Naive thymus-derived CD4-positive, alpha-beta T cell (primary cell): ENCODE measurements at places on chromosomes 11 and 22.

- DNase-seq, result no peak
Measured at GRCh38 chr22:39229688-39230260, 15.0 kb downstream of the PDGFB start.

DNA sequence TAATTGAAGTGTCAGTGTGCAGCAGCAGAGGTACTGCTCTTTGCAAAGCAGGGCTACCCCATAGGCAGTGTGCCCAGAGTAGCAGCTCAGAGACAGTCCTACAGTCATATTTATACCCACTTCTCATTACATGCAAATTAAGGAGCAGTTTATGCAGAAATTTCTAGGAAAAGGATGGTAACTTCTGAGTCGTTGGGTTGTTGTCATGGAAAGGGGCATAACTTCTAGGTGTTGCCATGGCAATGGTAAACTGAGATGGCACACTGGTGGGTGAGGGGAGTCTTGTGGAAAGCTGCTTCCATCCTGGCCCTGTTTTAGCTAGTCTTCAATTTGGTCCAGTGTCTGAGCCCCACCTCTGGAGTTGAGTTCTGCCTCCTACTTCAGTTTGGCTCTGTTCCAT, 77.4 kb downstream of the MN1 start:
- DNase-seq, result no peak

- DNase-seq, result no peak
Measured at GRCh38 chr11:88438721-88439120, 101.2 kb upstream of the CTSC start.

DNA sequence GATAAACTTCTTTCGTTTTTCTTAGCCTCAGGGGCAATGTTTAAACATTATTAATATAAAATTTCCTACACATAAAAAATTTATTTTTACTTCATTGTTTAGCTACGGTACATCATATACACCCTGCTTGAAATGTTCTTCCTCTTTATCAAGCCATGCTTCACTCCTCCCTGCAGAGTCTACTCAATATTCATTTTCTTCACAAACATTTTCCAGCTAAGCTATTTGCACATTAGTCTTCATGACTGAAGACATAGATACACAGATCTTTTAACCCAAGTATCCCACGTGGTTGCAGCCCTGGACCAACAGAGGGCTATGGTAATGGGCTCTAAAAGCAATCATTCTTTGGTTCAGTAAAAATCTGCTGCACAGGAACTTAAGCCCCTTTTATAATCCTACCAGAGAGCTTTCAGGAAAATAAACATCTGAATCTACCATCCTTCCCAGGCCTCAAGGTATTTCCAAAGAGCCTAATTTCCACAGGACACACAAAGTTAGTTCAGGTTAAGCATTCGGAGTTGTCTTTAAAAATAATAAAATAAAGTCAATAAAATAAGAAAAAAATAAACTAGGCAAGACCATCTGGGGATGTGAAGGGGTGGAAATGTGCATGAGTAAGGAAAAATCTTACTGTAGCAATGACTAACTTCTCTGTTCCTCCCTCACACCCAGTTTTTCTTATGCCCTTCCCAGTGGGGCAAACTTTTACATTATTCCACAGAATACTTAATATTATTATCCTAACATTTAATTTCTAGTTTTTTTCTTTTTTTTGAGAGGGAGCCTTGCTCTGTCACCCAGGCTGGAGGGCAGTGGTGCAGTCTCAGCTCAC, 21.6 kb upstream of the OR6X1 start:
- DNase-seq, result no peak

- no peak for DNase-seq
Measured at GRCh38 chr11:128198216-128198772, 389.1 kb downstream of the ETS1 start.

GRCh38 chr11:17479284-17480214, 2.9 kb upstream of the ABCC8 start:
- DNase-seq, result no peak

DNA sequence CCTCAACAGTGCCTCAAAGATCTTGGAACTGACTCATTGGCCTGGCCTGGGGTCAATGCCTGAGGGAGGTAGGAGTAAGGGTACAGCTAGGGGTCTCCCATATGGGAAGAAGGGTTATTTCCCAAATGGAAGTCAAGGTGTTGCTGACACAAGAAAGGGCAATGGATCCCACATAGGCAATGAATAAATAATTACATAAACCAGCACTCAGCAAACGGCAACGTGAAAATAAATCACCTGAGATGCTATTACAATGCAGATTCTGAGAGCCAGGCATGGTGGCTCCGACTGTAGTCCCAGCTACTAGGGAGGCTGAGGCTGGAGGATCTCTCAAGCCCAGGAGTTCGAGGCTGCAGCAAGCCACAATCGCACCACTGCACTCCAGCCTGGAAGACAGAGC, 36.5 kb upstream of the SLC35C1 start:
- no peak for DNase-seq

GRCh38 chr22:47663615-47664605, 901.5 kb downstream of the TBC1D22A start:
- DNase-seq, result no peak

GRCh38 chr11:120208777-120209176, 2.1 kb upstream of the OAF start:
- no peak for DNase-seq

DNA sequence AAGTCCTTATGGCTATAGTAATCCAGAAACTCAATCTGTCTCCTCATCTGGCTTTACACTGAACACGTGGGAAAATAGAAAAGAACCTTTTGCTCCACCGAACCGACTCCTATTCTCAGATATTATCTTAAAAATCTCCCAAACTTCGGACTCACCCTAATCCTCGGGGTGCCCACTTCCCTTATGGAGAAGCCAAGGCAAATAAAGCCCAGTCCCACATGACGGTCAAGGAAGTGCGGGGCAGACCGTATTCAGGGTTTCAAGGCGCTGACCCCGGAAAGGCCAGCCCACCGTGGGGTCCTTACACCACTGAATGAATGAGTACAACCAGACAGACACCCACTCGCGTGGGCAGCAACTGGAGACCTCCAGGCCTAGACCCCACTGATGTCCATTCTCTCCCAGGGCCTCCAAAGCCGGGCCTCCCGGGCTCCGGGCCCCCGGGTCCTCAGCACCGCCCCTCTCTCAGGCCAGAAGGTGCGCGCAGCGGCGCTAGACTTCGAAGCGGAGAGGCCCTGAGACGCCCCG, 489 bp downstream of the NUP98 start:
- DNase-seq, result no peak

DNA sequence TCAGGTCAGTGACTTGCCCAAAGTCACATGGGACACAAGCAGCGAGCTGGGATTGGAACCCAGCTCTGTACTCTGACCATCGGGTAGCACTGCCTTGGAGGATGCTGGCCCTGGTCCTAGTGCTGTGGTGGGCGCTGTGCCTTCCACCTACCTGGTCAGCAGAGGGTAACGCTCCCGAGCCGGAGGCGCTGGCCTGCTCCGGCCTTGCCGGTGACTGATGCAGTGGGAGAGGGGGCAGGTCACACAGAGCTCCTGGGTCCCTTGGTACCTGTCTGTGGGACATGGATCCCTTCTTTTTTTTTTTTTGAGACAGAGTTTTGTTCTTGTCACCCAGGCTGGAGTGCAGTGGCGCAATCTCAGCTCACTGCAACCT, 43.0 kb downstream of the CACNA1I start:
- DNase-seq, result no peak

DNA sequence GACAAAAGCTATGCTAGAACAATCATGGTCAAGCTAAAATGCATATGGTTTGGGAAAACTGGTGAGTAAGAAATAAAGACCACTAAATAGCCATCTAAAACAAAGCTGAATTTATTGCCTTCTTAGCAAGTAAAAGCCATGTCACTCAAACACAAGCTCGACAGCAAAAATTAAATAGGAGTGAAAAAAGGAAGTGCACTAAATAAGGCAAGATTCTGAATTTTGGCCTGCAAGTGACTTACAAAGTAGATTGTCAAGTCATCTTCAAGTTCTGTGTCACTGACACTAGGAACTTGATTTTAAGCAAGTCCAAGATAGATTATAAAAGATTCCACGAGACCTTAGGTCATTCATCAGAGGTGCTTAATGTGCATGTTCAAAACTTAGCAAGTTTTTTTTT, 27.4 kb downstream of the TUG1 start:
- DNase-seq, result no peak

DNA sequence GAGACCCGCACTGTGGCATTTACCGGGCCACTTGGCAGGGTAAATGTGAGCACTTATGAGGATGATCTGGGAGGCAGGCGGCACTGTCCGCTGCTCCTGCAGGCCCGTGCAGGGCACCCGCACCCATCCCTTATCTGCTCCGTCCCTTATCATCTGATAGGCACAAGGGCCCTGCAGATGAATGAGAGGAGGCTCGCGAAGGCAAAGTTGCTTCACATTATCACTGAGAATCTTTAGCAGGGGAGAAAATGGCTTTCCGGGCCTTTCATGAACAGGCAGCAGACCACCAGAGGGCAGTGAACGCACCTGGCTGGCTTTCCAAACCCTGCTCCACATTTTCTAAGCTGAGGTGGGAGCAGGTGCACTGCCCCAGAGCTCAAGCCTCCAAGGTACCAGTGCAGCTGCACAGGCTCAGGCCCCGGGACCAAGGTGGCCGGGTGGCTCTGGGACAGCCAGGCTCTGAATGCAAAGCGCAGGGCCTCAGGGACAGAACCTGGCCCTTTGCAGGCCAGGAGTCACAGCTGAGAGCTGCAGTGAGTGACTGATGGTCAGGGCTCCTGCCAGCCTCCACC, 165.6 kb downstream of the SHANK2 start:
- no peak for DNase-seq

GRCh38 chr11:103372906-103373305, 263.7 kb downstream of the DYNC2H1 start:
- no peak for DNase-seq

GRCh38 chr22:30033901-30034300, 46.4 kb upstream of the HORMAD2 start:
- no peak for DNase-seq

- DNase-seq, result no peak
Measured at GRCh38 chr11:101661559-101661958, 77.8 kb upstream of the TRPC6 start.

GRCh38 chr11:64659417-64660144, 63.4 kb downstream of the NRXN2 start:
- DNase-seq, result no peak

DNA sequence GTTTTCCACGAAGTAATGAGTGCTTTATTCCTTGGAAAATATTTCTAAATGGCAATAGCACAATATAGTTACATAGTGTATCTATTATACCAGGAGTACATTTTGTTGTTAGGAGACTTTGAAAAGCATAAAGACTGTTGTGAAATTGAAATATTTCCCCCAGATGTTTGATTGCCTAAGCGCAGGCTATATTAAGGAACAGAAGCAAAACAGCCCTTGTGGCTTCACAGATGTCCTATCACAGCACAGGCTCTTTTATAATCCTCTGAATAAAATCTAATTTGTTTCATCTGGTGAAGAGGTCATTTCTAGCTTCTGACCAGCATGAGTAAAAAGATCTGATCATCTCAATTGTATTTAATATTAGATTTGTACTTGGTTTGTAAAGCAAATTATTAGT, 48.2 kb downstream of the BSX start:
- DNase-seq, result no peak

DNA sequence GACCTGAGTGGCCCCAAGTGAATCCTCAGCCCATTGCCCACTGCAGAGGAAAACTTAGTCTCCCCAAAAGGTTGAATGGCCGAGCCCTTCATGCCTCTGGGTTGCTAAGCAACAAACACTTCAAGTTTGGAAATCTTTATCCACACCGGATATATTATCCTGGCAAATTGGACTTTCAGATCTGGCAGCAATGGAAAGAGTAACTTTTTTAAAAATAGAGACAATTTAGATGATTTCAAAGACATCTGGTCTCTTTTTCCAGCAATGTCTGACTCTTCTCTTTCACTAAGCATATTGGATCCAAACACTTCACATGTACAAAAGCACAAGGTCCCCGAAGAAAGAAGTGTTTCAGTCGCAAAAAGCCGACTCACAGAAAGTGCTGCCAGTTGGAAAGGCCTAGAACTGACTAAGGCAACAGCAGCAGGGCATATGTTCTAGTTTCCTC, 505.3 kb downstream of the SOX6 start:
- DNase-seq, result no peak

DNA sequence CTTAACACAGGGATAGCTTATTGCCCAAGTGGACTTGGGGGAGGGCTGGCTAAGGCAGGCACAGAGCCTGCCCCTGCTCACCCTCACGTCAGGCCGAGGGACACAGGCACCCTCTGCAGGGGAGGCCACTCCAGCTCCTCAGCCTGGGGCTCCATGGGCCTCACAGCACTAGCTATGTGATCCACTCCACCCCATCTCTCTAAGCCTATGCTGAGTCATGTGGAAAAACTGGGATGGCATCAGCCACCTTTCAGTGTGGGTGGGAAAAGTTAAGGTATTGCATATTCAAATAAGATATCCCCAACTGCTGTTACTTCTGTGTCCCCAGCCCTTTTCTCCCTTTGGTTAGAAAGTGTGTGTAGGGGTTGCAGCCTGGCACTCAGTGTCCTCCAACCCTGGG, 22.3 kb downstream of the RANGAP1 start:
- DNase-seq, result no peak

DNA sequence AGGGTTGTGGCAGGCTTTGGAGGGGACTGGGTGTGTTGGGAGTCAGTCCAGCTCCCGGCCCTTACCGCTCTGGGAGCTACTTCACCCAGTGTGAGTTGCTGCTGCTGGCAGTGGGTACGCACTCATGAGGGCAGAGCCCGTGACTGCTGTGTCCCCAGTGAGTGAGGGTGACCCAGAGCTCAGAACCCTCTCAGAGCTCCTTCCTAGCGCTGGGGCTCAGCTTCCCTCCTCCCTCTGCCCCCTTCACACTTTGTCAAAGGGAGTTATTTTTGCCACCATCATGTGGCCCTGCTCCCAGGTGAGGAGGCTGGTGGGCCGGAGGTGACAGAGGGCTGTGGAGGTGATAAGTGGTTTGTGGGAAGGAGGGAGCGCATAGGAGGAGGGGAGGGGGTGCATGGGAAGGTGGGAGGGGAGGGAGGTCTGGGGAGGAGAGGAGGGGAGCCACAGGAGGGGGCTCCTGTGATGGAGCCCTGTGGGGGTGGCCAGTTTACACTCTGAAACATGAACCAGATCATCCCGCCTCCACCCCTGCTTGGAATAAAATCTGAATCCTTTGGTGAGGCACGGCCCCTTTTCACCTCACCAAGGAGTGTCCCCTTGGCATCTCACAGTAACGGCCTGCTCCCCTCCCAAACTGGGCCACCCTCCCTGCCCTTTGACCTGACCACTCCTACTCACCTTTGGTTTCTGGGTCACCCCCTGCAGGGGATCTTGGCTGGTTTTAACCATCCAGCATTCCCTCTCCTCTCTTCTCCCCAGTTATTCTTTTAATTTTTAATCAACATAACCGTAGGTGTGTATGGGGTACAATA, 9.9 kb downstream of the NDUFV1 start:
- no peak for DNase-seq
